Upper lobe of right lung (tissue), 1 donor: ENCODE measurements at places on chromosomes 13 and 19.

GRCh38 chr13:29073755-29074154 is 253.6 kb downstream of the MTUS2 start:
- DNase-seq: no peak

- DNase-seq: no peak
Observed at GRCh38 chr13:59780058-59780457, 383.7 kb downstream of the DIAPH3 start.

- no peak for DNase-seq
Observed at GRCh38 chr19:29517946-29518345, 7.8 kb upstream of the VSTM2B start.

- DNase-seq: no peak
Observed at GRCh38 chr13:41775251-41775650, 185.7 kb downstream of the VWA8 start.

GRCh38 chr13:109576331-109576813 is 210.0 kb downstream of the IRS2 start:
- no peak for DNase-seq

GRCh38 chr19:30202060-30202600 is 170.1 kb upstream of the ZNF536 start:
- no peak for DNase-seq

DNA sequence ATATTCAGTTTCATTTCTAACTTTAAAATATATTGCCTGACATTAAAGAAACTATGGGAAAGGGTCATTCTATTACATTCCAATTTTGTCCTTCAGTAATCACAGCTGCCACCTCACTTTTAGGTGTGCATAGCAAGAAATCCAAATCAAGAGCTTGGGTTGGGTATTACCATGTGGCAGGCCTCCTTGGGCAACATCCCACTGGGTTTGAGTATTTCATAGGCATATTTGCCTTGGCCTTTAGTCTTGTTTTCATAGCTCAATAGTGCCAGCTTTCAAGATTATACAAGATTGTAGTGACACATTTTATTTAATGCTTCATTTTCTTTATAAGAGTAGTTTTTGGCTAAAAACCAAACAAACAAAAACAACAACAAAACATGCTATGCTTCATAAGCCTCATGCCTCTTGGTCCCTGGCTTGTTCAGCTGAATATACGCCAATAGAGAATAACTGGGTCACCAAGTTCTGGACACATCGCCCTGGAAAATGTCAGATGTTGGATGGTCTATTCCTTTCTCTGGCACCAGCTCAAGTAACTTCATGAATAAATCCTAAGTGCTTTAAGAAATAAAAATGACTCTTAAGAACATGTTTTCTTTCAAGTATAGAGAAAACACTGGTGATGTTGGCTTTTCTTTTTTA is 167.4 kb upstream of the STARD13 start:
- no peak for DNase-seq

DNA sequence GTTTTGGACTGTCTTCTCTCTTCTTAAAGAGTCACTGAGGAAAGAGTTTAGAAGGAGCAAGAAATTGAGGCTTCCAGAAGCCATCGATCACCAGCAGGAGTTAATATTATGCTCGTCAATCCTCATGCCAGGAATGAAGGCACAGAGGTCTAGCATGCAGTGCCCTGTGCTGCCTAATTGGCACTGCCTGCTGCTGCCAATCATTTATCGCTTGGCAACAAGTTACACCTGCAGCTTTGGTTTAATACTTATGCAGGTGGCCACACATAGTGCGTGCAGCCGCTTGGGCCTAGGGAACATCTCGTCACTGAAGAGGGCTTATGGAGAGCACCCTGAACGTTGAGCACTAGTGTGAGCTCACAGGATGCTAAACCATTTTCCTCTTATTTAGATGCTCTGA is 2.7 kb upstream of the SOX1 start:
- DNase-seq: no peak

DNA sequence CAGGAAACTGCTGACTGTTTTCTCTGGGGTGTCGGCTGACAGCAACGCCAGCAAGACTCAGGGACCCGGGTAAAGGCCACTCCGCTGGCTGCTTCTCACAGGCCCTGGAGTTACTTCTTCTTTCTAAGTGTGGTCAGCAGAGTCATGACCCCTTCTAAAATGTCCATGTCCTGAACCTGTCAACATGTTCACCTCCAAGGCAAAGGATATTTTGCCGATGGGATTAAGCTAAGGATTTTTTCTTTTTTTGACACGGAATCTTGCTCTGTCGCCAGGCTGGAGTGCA is 7.9 kb downstream of the PEX11G start:
- DNase-seq: no peak
